ENCODE measurements at places on chromosomes 3 and 15.

DNA sequence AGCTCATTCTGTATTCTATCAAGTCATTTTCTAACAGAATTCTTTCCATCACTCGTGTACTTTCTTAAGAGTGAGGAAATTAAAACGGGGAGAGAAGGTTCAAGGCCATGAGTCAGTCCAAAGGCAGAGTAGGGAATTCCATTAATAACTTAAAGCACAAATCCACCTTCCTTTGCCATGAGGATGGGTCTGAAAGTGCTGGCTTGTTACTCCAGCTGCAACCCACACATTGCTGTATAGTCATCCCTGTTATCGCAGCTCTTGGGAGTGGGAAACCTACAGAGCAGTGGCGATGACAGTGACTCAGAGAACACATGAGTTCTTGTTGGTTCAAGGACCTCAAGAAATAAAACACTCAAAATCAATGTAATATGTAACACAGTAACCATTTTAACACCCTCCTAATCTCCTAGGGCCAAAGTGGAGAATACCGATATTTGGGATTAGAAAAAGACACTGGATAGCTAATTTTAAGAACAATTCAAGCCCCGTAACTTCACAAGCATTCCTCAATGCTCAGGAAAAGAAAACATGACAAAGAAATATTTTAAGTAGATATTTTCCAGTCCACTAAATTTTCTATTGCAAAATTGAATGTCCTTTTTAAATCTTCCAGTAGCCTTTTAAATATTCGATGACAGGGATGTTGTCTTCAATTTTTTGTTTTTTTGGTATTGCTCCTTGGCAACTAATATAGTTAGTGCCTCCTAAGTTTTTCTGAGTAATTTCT is 179.9 kb upstream of the THBS1 start:
- ATAC-seq = no peak

GRCh38 chr3:133273346-133273745 is 126.5 kb upstream of the BFSP2 start:
- ATAC-seq = peak; percentile 56

GRCh38 chr3:168085491-168086119 is 10.1 kb downstream of the GOLIM4 start:
- peak; percentile 56 for ATAC-seq

DNA sequence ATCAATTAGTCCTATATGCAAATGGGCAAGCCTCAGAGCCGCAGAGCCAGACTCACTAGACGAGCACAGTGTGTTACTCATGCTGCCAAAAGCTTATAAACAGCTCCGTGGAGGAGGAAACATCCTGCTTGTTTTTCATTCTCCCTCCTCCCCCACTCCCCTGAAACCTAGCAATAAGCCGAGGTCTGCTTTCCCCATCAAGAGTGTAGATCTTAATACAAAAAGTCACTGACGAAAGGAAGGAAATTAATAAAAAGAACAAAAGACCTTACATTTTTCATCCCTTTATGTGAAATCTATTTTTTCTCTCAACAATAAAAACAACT is 88.5 kb downstream of the XXYLT1 start:
- ATAC-seq = peak; percentile 72

DNA sequence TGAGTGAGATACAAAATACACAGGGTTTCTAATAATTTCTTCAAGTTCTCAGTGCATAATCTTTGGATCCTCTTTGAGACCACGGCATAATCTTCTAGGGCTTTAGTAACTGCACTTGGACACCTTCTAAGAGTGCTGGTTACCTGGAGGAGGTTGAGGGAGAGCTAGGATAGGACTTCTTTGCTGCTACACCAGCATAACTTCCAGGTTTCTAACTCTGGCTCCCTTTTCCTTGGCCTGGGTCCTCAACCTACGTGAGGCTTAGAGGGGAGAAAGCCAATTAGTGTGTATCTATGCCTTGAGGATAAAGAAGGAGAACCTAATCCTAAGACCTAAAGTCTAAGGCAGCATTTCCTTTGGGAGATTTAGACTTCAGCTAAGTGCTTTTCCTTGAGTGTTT is 184.8 kb downstream of the LSAMP start:
- no peak for ATAC-seq

DNA sequence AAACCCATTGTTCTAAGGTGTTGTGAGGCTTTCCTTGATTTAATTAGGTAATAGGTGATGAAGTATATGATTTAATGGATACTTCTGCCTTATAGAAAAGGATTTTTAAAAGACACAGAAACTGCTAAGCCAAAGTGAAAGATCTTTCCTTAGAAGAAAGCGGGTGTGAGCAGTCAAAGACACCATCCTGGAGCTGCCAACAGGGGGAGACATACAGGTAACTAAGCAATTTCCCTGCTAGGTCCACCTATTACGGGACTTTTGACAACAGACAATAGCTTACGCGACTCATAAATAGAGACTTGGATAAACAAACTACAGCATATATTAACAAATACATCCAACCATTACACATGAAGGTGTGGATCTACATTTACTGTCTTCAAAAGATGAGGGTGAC is 669.5 kb downstream of the SQOR start:
- ATAC-seq = no peak

- no peak for ATAC-seq
Measured at GRCh38 chr3:171391432-171391831, 68.8 kb downstream of the TNIK start.

DNA sequence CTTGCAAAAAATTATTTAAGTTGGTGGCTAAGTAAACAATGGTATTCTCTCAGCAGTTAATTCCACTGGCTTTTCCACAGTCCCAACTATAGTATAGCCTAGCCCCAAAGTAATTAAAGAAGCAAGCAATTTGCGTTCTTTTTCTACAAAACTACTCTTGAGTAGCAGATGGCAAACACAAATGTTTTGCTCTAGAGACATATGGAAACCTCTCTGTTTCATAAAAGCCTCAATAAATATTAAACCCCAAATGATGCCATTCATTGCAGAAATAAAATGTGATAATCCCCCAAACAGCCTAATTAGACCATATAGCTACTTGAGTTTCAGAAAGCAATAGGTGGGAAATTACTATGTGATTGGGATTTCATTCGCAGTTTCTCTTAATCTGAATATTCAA is 8.7 kb upstream of the RAB8B start:
- ATAC-seq = no peak

GRCh38 chr3:194489736-194490612 is 3.2 kb upstream of the ATP13A3 start:
- peak; percentile 36 for ATAC-seq

GRCh38 chr15:82298520-82298919 is 35.9 kb downstream of the SAXO2 start:
- ATAC-seq = peak; percentile 82

- no peak for ATAC-seq
Measured at GRCh38 chr3:4235690-4236089, 67.5 kb upstream of the SETMAR start.

DNA sequence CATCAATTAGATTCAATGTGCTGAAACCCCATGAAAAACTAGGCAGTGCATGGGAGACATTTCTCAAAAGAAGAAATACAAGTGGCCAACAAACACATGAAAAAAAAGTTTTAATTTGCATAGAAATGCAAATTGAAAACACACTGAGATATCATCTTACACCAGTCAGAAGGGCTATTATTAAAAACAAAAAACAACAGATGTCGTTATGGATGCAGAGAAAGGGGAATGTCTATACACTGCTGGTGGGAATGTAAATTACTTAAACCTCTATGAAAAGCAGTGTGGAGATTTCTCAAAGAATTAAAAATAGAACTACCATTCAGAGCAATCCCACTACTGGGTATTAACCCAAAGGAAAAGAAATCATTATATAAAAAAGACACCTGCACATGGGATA is 98.7 kb downstream of the CCNL1 start:
- no peak for ATAC-seq

- no peak for ATAC-seq
Measured at GRCh38 chr3:10549617-10550230, 44.3 kb upstream of the ATP2B2 start.

GRCh38 chr15:69881302-69881670 is 216.4 kb downstream of the TLE3 start:
- ATAC-seq = no peak

GRCh38 chr3:123353227-123353849 is 95.6 kb downstream of the ADCY5 start:
- no peak for ATAC-seq

GRCh38 chr3:53140847-53141845 is 10.9 kb upstream of the RFT1 start:
- ATAC-seq = peak; percentile 89

All from activated T-helper 17 cell treated with anti-CD3 and anti-CD28 coated beads, Interleukin-2, amount 50 U/mL, for 72 hours (primary cell).